ENCODE measurements at places on chromosomes 1 and 21.

- DNase-seq, result no peak
Observed at GRCh38 chr1:20081353-20081810, 11.4 kb downstream of the PLA2G5 start.

GRCh38 chr1:63773815-63774616 is at the start of gene ROR1:
Gene ROR1 (plus strand): TSS chr1:63774017.
- DNase-seq, result peak; percentile 47

DNA sequence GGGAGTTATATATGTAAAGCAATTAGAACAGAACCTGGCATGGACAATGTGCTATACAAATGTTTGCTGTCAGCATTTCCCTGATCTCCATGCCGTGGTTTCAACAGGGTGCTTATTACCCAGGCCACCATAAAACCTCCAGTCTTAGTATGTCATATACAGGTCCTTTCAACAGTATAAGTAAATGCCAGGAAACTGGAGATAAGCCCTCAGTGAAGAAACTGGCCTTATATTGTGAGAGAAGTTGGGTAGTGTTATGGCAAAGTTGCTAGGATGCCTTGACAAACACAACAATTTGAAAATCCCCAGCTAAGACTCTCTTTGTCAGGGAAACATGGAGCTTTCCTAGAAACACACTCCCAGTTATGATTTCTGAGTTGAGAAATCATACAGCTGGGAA is 850.2 kb upstream of the ADAMTS5 start:
- DNase-seq, result no peak

DNA sequence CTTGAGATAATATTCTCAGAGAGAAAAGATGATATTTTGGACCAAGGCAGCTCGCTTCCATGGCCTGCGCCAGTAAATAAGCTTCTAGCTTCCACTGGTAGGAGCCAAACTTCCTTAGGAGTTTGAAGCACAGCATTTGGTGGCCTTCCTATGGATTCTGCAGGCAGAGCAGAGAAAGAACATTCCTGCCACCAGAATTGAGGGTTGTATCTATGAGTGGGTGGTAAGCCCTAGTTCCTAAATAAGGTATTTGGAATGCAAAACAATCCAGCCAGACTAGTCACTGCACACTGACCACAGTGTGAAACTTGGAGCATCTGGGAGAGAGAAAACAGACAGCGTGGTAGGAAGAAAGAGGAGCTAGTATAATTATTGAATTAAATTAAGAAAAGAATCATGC is 54.1 kb upstream of the BCAR3 start:
- peak; percentile 72 for DNase-seq

GRCh38 chr1:103248417-103249102 is 140.2 kb upstream of the COL11A1 start:
- DNase-seq, result no peak

DNA sequence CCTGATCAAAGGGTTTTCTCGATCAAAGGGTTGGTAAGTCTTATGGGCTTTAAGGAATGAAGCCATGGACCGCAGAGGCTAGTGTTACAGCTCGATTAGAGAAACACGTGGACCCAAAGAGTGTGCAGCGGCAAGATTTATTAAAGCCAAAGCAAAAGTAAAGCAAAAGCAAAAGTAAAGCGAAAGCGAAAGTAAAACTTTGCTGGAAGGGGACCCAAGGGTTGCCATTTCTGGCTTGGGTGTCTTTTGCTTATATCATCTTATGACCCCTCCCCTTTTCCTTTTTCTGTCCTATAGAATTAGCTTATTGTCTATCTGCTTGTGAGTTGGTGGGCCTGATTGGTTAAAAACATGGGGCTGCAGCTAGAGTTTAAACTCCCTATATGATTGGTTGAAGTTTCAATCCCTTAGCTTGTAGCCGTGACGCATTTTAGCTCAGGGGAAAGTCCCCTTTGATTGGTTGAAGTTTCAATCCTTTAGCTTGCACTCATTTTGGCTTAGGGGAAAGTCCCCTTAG is 957.0 kb downstream of the AMY1C start:
- peak; percentile 3 for DNase-seq

All from GM04504 (cell line).